ENCODE measurements at places on chromosomes 11 and 22.

DNA sequence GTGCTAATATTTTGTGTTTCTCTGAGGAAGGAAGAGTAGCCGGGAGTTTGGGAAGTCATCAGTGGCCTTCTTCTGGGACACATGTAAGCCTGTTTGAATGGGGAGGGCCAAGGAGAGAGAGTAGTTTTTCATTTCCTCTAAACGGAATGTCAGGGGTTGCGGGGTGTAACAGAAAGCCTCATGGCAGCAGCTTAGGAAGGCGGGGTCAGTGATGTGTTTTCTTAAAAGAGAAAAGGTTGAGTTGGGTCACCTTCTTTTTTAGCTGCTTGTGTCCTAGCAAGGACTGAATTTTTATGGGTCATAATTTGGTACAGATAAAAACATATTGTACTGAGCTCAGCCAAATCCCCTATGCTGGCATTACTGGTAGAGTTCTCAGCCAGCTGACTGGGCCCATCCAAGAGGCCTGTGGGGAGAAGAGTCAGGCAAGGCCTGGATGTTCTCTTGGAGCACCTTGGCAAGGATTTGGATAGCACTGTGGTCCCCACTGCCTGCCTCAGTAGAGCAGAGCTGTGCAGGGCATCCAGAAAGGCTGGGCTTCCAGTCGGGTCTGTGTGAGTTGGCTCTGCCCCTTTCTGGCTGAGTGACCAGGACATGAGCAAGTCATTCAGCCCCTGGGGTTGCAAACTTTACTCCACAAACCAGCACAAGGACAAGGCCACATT, 29.4 kb upstream of the NAV2 start:
- DNase-seq = peak; percentile 48

GRCh38 chr11:119843877-119844276, 114.9 kb upstream of the NECTIN1 start:
- DNase-seq = peak; percentile 17

GRCh38 chr22:32407312-32407711, 4.7 kb downstream of the RTCB start:
- no peak for DNase-seq

- DNase-seq = no peak
These were observed 12.0 kb downstream of the OR52E1 start for GRCh38 chr11:5081405-5081804.

DNA sequence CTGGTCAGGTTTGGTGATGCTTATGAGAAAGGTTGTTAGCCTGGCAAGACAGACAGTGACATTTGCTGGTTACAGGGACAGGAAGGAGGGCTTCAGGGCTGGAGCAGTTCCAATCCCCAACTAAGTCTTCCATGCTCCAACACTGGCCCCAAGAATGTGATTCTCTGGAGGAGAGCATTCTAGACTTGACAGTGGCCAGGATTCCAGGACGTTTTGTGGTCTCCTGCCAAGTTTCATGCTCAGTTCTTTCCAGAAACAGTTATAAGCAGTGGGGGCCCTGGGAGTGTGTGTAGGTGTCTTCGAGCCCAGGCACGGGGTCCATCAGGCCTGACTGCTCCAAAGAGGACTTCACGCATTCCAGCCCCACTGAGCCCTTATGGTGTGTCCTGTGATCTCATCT, 8.9 kb upstream of the GRK3 start:
- DNase-seq = no peak

DNA sequence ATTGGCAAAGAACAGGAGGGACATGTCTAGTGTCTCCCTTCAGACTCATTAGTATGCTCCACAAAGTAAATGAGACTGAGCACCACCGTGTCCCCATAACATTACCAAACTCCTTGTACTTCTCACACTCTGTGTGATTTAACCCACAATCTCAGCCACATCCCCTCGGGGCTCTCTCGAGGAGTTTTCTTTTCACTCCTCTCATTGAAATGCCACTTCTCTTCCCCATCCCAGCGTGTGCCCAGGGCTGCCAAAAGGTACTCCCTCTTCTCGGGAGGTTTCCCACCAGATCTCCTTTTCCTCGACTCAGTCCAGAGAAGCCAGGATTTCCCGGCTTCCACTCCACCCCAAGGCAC, 1.1 kb downstream of the RBFOX2 start:
- DNase-seq = peak; percentile 47

GRCh38 chr22:48093981-48094380, 1331.5 kb downstream of the TBC1D22A start:
- DNase-seq = no peak

DNA sequence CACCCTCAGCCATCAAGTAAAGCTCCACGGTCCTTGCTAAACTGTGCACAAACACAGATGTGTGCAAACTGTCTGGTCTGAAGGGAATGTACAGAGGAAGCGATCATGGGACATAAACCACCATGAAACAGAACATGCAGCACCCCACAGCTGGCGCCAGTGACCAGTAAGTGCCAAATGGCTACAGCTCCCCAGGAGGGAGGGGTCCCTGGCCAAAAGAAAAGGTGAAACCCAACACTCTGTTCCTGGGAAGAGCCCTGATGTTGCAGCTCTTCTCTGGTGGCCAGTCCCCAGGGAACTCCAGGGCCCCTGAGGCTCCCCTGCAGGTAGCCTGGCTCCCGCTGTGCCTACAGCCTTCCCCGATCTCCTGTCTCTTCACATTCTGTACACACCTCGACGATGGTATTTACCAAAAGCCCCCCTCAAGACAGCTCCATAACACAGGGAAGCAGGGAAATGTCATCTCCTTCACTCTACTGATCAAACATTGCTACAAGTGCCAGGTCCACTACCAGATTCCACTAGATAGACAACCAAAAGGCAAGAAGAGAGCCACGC, 2.9 kb downstream of the DGCR6L start:
- no peak for DNase-seq

- peak; percentile 16 for DNase-seq
These were observed 25.7 kb upstream of the SCGB1A1 start for GRCh38 chr11:62393061-62393611.

GRCh38 chr11:120646206-120646605, 134.7 kb downstream of the GRIK4 start:
- DNase-seq = no peak

DNA sequence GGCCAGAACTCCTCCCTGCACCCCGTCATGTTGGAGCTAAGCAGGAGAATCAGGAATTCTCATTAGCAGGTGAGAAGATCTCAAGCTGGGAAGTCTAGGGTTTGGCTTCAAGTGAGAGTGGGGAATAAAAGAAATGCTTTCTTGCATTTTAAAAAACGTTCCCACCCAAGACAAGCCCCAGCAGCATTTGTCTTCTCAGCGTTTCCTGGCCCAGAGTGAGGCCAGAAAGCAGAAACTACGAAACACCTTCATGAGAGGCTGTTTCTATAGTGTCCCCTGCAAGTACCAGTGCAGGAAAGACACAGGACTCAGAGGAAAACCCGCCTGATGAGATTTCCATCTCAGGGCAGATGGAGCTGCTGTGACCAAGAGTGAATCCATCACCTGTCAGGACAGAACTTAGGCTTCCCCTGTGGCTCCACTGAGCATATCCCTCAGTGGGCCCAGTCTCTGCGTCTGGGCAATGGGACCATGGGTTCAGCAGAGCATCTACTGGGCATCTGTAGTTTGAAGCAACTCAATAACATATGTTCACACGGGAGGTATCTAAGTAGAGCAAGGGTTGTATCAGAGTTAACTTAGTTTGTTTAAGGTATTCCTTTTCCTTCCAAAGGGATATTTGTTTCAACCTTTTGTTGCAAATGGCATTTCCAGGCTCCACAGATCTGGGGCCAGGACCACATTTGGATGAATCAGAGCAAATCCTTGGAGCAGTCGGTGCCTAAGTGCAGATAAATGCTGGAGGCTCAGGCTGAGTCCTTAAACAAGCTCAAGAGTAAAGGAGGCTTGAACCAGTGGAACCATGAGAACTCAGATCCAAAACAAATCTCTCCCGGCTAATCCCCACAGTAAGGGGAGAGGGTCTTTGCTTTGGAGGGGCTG, 548.3 kb downstream of the MIAT start:
- DNase-seq = peak; percentile 40

- no peak for DNase-seq
These were observed 2.5 kb downstream of the USP47 start for GRCh38 chr11:11844272-11844671.

DNA sequence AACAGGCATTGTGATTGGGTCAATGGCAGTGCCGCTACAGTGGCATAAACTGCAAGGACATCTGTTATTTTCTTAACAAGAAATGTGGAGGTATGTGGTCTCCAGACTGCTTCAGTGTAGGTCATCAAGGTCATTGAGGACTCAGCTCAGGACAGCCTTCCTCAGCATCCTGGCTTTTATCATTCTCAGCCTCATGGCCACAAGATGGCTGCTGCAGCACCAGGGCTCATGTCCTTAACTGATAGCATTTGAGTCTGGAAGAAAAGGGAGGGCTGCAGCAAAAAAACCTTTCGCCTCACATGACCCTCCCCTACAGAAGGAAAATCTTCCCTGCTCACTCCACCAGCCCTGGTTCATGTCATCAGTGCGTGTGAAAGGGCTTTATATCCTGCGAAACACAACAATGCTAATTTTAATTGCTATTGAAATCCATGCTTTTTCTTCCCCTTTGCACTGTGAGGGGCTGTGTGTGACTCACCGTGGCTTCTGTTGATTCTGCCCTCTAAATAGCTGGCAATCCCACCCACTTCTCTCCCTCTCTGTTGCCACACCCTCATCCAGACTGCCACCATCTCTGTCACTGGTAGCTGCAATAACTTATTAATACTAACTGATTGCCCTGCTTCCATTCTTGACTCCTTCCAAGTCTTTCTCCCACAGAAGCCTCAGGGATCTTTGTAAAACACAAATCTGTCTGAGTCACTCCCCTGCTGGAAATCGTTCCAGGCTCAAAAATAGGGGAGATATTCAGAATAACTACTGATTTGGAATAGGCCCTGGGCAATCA, 43.8 kb downstream of the CHRDL2 start:
- peak; percentile 44 for DNase-seq

DNA sequence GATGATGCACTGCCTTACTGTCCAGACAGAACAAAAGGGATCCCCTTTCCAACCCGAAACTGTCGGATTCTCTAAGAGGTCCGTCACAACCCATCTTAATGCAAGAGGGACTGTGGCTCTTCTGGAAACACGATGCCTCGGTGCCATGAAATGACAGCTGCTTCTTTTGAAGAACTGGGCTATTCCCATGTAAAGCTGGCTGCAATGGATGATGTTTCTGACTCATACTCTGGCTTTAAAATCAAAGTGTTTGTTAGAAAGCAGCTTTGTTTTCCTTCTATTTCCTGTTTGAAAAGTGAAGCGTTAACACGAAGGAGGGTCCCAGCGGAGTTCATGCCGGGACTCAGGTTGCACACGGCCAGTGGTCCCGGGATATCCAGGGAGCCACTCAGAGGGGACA, 3.1 kb downstream of the TP53AIP1 start:
- DNase-seq = no peak

GRCh38 chr11:78772186-78772585, 197.5 kb upstream of the NARS2 start:
- DNase-seq = no peak

GRCh38 chr11:63629426-63629825, 15.2 kb upstream of the PLAAT3 start:
- DNase-seq = no peak

DNA sequence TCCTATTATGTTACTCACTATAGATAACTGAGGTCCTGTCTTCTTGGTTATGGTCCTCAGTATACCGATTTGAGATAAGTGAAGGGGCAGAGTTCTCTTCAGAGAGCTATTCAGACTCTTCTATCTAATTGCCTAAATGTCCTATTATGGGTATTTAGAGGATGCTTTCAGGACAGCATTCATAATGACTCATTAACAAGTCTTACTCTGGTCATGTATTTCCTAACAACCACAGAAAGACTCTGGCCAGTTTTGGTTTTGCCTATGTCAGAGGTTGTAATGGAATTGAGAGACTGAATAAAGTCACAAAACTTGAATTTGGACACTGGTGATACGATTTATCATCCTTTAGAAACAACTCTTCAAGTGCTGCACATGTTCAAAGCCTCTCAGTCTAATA, 1233.0 kb downstream of the JRKL start:
- peak; percentile 46 for DNase-seq

DNA sequence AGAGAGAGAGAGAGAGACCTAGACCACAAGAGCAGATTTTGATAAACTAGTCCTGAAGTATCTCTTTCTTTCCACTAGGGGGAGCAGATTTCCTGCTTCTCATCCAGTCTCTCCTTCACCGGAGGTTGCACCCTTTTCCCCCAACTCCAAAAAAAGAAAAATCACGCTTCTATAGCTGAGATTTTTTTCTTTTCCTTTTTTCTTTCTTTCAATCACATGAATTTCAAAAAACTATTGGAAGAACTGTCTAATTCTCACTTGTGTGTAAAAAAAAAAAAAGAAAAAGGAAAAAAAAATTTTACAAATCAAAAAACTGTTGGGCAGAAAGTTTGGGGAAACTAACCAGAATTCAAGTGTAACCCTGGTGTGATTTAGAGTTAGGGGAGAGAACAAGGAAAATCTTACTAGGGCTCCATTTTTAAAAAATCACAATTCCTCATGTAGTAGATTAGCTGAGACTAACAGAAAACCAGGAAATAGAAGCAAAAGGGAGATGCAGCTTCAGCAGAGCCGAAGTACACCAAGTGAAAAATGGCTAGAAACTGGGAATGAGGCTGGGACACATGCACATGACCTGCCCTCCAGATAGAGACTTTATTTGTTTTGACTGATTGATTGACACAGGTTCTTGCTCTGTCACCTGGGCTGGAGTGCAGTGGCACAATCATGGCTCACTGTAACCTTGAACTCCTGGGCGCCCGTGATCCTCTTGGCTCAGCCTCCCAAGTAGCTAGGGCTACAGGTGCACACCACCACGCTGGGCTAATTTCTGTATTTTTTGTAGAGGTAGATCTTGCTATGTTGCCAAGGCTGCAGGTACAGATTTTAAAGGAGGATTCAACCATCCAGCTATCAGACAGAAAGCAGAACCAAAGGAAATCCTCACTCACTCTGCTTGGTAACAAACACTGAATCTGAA, 27.1 kb downstream of the SDHD start:
- DNase-seq = peak; percentile 66

GRCh38 chr11:66860449-66860831, 3.6 kb downstream of the LRFN4 start:
- no peak for DNase-seq

DNA sequence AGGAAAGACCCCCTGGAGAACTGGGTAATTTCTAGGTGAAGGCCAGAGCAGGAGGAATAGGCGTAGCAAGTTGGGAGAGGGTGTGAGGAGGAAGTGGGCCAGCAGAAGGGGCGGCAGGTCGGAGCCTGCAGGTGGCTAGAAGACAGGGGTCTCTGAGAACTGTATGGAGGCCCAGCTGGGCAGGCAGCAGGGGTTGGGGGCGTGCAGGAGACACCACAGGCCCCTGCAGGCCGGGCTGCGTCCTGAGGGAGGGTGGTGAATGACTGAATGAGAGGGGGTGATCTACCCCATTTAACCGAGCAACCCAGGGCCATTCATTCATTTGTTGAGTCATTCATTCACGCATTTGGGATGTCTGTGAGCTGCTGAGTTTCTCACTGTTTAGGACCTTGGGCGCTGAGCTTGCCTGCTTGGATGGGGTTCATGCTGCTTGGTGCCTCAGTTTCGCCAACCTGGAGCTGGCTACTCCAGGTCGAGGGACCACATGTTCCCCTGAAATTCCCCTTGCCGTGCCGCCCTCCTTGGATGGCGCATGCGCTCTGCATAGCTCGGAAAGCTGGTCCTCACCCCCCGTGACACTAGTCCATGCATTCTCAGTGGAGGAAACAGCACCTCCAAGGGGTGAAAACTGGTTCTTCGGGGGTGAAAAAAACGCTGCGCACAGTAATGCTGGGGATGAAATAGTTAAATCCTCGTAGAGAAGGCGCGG, 15.6 kb downstream of the MPPED1 start:
- DNase-seq = no peak

- DNase-seq = no peak
These were observed 253.7 kb upstream of the B3GAT1 start for GRCh38 chr11:134665571-134666270.

GRCh38 chr11:134716582-134716981, 304.5 kb upstream of the B3GAT1 start:
- no peak for DNase-seq
